ENCODE measurements at places on chromosomes 7 and 10.

DNA sequence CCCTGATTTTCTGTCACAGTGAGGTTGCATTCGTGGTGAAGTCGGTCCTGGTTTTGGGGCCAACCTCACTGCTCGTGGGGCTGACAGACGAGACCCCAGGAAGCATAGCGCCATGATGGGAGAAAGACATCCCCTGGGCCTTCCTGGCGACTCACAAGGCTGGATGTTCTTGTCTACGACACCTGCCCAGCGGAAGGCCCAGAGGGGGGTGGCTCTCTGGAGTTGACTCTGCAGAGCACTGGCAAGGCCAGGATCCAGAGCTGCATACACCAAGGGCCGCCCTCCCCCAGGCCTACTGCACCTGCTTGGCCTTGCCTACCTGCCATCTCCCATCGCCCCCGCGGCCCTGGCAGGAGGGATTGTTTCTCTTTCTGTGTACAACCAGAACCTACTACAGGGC, 608.9 kb downstream of the PTPRN2 start:
- no peak for DNase-seq

DNA sequence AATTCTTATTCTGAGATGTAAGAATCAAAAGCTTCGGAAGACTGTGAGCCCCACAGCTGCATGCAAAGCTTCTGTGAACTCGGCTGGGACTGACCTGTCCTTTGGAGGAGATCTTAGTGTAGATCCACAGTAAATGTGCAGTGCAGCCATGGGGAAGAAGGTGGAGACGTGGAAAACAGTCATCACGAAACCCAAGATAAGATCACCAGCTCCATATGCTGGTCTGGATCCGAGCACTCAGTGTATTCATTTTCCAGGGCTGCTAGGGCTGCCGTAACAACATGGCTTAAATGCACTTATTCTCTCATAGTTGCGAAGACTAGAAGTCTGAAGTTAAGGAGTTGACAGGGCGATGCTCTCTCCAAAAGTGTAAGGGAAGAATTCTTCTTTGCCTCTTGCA, 143.0 kb upstream of the TCF7L2 start:
- DNase-seq = no peak

DNA sequence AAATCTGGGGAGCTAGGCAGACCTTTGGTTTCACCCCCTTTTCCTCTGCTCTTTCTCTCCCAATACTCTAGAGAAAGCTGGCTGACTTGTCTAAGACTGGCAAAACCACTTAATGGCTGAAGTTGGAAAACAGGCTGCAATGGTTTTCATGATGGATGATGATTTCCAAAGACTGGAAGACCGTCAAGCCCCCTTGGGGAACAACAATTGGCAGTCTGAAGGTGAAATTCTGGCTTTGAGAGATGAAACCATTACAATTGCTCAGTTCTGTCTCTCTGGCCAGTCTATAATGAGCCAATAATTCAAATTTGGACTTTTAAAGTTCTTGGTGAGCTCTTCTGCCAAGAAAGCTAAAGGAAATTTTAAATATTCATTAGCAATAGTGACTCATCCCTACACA, 680.5 kb downstream of the PARD3 start:
- no peak for DNase-seq

- no peak for DNase-seq
Measured at GRCh38 chr10:119541459-119542356, 811 bp downstream of the RGS10 start.

DNA sequence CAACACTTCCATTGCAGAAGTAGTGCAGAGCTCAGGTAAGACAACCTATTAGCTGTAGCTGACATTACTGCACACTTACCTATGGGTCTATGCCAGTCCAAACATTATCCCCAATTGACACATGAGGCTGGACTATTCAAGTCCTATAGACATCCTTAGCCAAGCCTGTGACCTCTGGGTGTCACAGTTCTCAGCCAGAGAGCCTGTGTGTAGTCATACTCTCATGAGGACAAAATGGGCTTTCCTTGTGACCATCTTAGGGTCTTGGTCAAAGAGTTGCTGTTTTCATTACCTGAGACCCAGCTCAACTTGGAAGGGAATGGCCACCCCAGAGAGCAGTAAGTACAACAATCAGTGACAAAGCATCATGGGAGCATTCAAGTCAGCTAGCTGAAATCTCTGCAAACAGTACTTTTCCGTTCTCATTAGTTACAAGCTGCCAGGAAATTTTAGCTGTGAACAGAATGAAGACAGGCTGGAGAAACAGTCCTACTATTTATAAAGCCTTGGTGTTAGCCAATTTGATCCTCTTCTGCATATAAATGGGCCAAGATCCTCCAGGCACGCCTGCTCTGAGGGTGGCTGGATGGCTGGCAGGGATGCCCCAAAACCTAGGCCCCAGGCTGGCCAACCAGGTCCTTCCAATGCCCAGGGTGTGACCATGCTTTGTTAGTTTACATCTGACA, 44.3 kb downstream of the NUDCD3 start:
- DNase-seq = no peak

GRCh38 chr10:131901181-131901829, 497 bp downstream of the PPP2R2D start:
- DNase-seq = no peak

- no peak for DNase-seq
Measured at GRCh38 chr7:158308001-158308400, 279.6 kb downstream of the PTPRN2 start.

DNA sequence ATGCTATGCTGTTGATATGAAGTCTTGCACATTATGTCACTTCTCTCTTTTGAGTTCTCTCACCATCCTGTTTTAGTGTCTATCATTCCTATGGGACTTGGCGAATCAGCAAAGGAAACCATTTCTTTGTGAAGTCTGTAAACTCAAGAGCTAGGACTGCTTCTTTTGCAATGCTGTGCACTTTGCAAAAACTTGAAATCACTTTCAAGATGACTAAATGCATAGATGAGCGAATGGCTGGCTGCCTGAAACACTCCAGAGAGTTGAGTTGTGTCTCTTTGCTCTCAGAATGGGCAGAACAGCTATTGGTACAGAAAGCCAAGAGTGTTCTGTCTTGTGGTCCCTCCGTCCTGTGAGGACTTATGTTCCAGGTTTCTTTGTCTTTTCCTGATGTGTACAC, 18.3 kb upstream of the ELMO1 start:
- no peak for DNase-seq

DNA sequence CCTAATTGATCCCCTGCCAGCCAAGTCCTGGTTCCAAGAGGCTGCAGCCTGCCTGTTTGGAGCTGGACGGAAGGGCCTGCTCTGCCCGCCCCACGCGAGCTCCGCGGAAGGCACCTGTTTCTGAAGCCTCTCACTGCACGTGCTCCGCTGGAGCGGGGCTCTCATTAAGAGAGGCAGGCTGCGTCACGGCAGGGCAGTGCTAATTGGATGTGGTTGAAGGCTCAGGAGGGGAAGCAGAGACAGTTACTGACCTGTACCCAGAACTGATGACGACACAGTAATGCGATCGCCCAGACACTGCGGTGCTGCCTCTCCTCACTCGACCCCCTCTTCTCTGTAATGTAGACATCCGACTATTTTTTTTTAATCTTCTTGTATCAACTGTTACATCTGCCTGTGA, 411.1 kb upstream of the MGMT start:
- DNase-seq = no peak

DNA sequence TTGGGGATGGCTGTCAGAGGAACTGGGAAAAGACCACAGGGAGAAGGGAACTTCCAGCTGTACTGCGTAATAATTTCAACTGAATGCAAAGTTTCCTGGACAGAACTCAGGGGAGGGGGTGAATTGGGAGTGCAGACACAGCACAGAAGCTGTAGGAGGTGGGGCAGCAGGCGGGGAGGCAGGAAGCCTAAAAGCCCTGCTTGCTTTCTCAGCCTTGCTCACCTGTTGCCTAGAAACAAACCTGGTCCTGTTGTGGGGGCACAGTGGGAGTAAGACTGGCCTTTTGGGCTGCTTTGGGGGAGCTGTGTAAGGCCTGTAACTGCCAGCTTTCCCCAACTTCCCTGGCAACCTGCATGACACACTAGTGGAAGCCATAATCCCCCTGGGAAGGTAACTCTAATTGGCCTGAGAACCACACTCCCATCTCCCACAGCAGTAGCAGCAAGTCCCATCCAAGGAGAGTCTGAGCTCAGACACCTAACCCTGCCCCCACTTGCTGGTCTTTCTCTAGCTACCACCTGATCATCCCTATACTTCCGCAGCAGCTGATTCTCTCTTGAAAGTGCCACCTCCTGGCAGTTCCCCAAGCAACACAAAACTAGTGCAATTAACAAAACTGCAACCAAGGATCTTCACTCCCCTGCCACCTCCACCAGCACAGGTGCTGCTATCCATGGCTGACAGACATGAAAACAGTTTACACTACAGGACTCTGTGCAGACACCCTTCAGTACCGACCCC, 1239.3 kb downstream of the SORCS1 start:
- no peak for DNase-seq

- DNase-seq = no peak
Measured at GRCh38 chr7:85693326-85693725, 506.5 kb upstream of the SEMA3D start.

GRCh38 chr7:151395036-151395367, 14.8 kb downstream of the WDR86 start:
- DNase-seq = no peak

DNA sequence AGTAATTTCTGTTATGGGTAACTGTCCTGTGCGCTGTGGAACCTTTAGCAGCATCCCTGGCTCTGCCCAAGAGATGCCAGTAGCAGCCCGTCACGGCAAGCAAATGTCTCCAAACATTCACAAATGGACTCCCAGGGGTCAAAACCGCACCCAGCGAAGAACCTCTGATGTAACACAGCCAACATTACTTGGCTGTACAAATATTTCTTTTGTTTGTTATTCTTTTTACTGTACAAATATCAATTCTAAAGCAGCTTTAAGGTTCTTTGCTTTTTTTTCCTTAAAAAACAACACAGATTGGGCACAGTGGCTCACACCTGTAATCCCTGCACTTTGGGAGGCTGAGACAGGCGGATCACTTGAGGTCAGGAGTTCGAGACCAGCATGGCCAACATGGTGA, 182.5 kb downstream of the KMT2E start:
- DNase-seq = no peak

Measured in fibroblast of skin of left quadriceps (primary cell).